ENCODE measurements at places on chromosomes 6 and 20.
A peak's percentile ranks its signal among the peaks of the same experiment; 100 is the strongest.

- DNase-seq: no peak
These were observed 4.5 kb upstream of the SIRPA start for GRCh38 chr20:1890469-1891262.

DNA sequence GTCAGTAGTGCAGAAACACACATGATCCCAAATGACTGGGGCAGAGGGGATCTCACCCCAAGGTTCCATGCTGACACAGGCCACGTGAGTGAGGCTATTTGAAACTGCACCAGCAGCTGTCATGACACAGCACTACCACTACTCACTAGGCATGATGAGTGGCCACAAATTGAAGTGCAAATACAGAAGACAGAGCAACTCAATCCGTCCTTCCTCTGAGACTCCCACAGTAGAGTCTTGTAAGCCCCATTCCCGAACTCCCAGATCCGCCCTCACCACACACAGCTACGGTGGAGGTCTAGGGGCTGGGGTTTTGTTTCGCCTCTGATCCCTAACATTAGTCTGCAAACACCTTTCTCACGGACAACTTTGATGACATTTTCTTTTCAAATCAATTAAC lies 113.3 kb upstream of the NUP153 start:
- no peak for DNase-seq

DNA sequence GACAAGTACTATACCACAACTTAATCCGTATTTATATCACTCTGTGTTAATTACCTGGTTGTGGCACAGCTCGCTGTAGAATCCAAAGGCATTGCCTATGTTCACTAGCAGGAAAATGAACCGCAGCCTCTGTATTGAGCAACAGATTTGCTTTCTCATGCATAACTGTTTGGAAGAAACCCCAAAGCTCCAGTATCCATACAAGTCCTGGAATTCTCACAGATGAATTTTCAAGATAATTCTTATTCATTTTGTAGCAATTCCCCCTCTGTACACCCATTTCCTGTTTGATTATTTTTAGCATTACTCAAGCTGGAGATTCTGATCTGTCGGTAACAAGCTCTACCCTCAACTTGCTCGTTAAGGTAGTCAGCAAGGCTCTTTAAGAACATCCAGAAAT lies 63.5 kb downstream of the STMND1 start:
- DNase-seq: no peak

- no peak for DNase-seq
These were observed 128.6 kb downstream of the UNC5CL start for GRCh38 chr6:40910260-40910893.

- no peak for DNase-seq
These were observed 14.6 kb downstream of the SLC25A27 start for GRCh38 chr6:46667377-46667776.

DNA sequence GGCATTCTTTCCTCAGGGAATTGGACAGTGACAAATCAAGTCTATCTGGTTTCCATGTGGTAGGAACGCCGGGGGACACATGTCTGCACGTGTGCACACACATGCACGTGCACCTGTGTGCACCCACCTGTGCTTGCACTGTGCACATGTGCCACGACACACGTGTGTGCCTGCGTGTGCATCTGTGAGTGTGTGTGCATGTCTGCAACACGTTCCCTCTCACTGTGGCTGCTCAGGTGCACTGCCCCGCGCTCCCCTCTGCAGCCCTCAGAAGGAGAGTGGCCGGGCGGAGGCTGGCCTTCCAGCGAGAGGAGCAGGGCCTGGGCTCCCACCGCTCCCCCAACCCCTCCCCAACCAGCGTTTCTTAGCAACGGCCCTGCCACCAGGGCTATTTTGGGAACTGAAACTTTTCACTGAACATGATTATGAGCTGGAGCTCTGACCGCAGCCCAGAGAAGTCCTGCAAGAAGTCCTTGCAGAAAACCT lies 147.8 kb downstream of the PHACTR3 start:
- no peak for DNase-seq

GRCh38 chr6:111280445-111280955 lies 193.2 kb downstream of the SLC16A10 start:
- DNase-seq: no peak

DNA sequence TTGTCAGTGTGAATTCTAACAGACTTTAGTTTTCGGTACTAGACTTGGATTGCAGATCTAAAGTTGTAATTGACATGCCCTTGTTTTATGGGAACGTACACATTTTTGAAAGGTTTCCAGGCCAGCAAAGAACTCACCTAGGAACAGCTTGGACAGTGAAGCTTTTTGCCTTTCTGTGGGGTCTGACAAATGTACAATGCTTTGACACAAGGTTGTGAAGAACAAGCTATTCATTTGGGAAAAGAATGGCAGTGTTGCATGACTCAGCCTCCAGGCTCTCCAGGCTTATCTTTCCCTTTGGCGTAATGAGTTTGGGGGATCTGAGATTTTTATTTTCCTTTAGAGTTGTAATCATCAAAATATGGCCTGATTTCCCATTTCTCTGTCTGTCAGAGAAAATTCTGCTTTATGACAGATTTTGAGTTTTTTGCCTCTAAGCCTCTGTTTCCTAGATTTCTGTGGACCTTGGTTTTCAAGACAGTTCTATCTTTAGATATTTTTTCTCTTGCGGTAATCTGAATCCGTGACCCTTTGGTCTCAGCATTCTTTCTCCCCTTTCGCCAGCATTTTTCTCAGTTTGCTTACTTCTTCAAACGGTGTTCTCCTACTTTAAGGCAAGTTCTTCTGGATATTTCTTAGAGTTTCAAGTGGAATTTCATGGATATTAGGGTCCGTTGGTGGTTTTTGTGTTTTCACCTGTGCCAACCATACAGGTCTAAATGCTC lies 221.0 kb downstream of the ADGB start:
- no peak for DNase-seq

DNA sequence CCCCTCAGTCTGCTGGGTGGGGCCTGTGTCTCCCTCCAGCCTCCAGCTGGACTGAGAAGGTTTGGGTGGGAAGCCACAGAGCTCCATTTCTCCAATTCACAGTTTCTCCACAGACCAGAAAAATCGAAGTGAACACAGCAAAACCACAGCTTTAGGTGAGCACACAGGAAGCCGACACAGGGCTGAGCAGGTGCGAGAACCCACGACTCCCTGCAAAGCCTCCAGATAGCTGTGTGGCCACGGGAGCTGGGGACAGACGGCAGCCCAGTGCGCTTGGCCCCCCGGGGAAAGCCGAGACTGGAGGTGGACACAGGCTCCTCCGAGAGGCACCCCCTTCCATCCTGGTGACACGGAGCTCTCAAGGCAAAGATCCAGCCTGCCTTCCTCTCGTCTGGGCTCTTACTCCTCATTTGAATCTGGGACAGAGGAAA lies 29.0 kb upstream of the MPC1 start:
- DNase-seq: no peak

- no peak for DNase-seq
These were observed 37.4 kb upstream of the E2F3 start for GRCh38 chr6:20364327-20364726.

DNA sequence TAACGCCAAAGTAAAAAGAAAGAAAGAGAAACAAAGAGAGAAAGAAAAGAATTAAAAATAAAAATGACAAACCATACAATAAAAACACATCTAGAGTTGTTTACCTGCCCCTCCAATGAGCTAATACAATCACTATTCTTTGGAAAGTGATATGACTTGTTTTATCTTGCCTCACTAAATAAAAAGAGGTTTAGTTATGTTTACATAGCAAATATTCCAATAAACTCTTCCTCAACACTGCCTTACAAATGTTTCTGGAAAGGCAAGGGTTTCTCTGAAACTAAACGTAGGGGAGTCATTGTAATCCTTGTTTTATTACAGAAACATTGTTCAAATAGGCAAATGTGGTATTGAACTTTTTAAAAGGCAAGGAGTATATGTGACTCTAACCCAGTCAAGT lies 396.2 kb downstream of the EPM2A start:
- DNase-seq: no peak

DNA sequence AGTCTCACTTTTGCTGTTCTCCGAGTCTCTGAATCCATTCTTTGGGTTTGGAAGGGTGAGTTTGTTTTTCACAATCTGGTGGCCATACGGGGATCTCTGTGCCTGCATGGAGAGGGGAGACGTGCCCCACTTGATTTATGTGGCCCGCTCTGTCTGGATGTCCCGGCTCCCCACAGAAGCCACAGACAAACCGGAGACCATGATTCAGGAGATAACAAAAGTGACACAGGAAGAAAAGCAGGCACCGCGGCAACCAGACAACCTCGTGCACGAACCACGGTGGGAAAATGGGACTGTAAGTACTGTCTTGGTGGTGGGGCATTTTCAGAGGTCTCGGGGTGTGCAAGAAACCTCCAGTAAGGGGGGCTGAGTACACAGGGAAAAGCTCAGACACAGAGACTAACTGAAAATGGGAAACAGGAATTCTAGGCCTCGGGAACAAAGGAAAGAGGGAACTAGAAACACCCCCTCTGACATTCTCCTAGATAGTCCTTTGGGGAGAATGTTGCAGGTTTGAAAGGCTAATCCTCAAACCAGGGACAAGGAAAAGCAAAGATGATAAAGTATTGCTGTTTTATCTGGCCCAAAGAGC lies 22.1 kb upstream of the ZNF318 start:
- peak; percentile 27 for DNase-seq

DNA sequence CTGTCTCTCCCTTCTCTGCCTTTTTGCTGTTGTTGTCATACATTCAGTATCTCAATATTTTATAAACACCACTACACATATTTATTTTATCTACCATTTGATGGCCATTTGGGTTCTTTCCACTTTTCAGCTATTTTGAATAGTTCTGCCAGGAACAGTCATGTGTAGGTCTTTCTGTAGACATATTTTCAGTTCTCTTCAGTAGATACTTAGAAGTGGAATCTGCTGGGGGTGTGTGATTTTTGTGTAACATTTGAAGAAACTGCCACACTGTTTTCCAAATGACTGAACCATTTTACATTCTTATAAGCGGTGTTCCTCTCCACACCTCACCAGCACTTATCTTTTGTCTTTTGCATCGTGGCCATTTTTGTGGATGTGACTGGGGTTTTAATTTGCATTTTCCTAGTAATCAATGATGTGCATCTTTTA lies 197.7 kb downstream of the ARID1B start:
- DNase-seq: no peak

DNA sequence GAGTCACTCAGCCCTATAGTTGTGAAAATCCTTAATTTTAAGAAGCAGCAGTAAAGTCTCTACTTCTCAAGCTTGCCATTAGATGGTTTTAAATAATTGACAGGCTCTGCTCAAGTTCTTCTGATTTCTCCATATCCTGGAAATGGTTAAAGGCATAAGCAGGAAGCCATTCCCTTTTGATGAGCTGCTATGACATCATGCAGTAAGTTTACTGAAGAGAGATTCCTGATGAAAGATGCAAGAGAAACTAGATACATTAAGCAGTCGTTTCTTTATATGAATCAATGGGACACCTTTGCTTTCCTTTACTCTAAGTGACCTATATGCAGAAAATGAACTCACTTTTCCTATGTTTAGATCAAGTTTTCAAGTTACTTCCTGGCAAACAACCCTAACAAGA lies 9.8 kb downstream of the POPDC3 start:
- no peak for DNase-seq

DNA sequence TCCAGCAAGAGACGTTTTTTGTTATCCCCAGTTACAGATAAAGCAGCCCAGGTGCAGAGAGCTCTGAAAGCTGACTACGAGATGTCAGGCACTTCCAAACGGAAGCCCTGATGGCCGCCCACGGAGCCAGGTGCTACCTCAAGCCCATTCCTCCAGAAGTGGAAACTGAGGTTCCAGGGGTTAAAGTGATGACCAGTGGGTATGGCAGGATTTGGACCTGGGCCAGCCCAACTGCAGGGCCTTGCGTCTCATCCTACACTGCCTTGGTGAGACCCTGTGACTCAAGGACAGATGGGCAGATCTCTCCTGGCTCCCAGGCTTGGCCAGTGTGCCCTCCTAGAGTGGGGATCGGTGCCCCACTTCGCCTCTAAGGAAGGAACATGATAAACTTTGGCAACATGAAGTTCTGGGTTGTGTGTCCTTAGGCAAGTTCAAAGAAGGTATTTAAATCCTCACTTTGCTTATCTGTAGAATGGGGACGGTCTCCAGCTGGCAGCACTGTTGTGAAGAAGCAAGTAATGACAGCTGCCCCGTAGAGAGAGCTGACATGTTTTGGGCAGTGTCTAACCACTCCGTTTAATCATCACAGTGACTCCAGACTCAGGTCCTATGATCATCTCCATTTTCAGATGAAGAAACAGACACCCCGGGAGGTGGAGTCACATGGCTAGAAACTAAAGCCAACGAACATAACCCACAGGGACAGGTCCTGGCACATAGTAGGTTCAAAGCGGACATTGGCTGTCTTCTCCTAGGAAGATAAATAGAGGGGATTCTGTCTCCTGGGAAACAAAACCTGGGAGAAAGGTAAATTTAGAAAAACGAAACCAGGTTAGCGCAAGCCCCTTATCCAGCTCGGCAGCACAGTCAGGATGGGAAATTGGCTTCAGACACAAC lies 34.4 kb upstream of the CDH22 start:
- no peak for DNase-seq

- no peak for DNase-seq
These were observed 60.8 kb downstream of the OGFRL1 start for GRCh38 chr6:71349395-71349794.

- DNase-seq: no peak
These were observed 105.3 kb upstream of the KCNG1 start for GRCh38 chr20:51128198-51128597.

GRCh38 chr6:25930532-25931410 lies at the start of gene SLC17A2:
Gene SLC17A2, minus strand, starts transcription at chr6:25930691. Its CDS starts 4,895 bp downstream, at chr6:25925796.
- DNase-seq: no peak

- DNase-seq: no peak
These were observed 30.9 kb downstream of the CHRNA4 start for GRCh38 chr20:63330084-63330760.

GRCh38 chr20:42531508-42531961 lies 658.2 kb downstream of the PTPRT start:
- no peak for DNase-seq

- DNase-seq: no peak
These were observed 22.4 kb upstream of the KIAA0408 start for GRCh38 chr6:127481628-127482027.

GRCh38 chr6:149965194-149966020 lies 1.7 kb downstream of the ULBP1 start:
- no peak for DNase-seq

DNA sequence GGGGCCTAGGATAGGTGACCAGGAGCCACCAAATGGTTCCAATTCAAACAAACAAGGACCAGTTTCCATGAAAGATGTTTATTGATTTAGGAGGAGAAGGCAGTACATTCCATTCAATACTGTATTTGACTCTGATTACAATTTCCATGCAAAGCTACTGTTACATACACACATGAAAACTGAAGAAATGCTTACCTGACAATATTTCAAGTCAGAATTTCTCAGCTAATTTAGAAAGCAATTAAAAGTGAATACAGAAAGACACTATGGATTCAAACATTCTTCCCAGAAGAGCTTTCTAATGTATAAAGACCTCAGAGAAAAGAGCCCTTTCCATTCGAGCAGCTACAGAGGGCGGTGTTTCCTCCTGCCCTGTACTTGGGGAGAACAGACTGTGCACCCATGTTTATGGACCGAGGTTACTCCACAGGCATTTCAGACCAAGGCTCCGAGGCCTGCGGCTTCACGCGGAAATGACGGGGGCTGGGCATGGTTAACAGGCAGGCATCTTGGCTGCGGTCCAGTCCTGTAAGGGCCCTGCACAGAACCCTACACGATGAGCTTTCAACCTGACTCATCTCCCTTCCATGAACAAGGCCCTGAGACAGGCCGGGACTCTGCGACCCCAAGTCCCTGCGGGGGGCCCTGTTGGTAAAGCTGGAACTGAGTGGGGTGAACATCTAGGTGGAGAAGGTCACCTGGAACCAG lies 25.7 kb upstream of the TCFL5 start:
- no peak for DNase-seq

GRCh38 chr6:83216806-83217205 lies 23.6 kb downstream of the RWDD2A start:
- no peak for DNase-seq

- DNase-seq: peak; percentile 38
These were observed 6.5 kb downstream of the PEDS1 start for GRCh38 chr20:50146732-50147662.
